ENCODE measurements at places on chromosomes 5 and 9. TPM values are rescaled to one million over a fixed set of nuclear protein-coding genes. Genes with fewer than 3 reads are reported as not detected.

GRCh38 chr9:21385131-21385670 is at the start of gene IFNA2:
Gene IFNA2 (minus strand): TSS chr9:21385398. CDS start chr9:21385329, 69 bp downstream.
- no peak for DNase-seq

GRCh38 chr9:132487351-132487791 is 77.4 kb downstream of the CFAP77 start:
- no peak for DNase-seq

- no peak for DNase-seq
These were observed 43.1 kb downstream of the LHX2 start for GRCh38 chr9:124054582-124055227.

- DNase-seq = no peak
These were observed 39.6 kb upstream of the CEP78 start for GRCh38 chr9:78196258-78196657.

DNA sequence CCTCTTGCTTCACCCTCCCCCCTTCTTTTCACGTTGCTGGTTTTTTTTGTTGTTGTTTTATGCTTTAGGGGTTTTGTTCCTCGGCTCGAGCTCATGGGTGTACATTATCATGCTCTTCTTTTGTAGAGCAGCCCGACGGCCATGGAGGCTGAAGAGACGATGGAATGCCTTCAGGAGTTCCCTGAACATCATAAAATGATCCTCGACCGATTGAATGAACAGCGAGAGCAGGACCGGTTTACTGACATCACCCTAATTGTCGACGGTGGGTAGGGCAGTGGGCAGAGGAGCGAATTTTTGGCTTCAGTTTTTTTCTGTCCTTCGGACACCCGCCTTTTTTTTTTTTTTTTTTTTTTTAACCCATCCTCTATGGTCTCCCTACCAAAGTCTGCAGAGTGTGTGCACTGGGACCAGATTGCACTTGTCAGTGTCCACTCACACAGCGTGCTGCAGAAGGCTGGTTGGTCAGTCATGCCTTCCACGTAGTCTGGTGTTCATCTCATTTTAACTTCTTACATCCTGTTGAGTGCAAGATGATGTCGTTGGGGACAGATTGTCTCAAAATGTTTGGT is 1.3 kb downstream of the ZNF131 start:
- DNase-seq = peak; percentile 38

- DNase-seq = no peak
These were observed 151.5 kb upstream of the NR3C1 start for GRCh38 chr5:143554918-143555477.

GRCh38 chr5:160667160-160667559 is 184.9 kb downstream of the ATP10B start:
- DNase-seq = no peak

DNA sequence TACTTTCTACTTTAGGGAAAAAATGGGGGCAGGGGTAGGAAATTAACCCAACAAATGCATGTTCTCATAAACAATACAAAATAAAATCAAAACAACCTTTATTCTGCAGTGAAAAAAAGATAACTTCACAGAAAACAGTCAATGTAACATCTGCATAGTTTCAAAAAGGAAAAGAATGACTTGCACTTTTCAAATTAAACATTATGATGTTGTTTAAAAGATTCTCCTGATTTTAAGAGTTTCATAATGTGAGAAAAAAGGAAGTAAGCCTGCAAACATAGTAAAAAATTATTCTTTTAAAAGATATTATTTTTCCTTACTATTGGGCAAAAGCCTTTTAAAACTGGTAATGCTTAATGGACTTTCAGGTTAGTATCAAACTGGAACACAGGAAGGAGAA is 7.6 kb downstream of the C9orf72 start:
- DNase-seq = no peak

DNA sequence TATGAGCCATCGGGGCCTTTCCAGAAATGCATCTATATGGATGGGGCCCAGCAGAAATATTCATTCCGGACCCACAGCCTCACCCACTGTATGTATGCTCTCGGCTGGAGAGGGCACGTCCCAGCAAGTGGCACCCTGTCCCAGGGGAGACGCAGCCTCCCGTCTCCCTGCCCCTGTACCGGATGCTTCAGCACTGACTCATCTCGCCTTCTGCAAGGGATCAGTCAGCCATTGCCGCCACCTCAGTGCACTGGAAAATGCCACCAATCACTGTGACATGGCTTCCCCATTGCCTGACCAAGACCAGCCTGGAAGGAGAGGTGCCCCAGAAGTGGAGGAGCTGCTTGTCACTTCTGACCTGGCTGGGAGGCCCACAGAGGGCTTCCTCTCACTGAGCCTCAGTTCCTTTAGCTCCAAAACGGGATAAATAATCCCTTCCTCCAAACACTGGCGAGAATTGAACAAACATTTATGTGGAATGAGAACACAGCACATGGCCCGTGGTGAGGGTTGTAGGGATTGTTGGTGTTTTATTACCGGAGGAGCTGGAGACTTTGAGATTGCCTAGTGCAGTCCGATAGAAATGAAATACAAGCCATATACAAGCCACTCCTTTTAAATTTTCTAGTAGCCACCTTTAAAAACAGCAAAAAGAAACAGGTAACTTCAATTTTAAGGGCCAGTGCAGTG is 43.9 kb upstream of the ORM1 start:
- no peak for DNase-seq

- DNase-seq = peak; percentile 83
These were observed 19.7 kb downstream of the LCP2 start for GRCh38 chr5:170277867-170278281.

DNA sequence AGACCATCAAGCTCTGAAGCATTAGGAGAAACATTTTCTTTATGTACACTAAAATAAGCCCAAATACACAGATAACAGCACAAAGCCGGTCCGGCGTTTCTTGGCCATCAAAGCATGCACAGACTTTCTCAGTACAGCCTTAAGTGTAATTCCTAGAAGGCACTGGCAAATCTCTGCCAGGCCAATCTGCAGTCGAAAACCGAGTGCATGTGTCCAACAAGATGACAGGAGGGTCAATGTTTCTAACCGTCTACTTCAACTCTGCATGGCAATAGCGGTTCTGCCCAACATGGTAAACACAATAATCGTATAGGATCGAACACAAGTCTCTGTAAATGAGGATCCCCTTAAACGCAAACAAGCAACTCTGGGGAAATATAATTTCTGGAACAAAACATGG is 1.1 kb downstream of the ARL15 start:
- DNase-seq = peak; percentile 33

DNA sequence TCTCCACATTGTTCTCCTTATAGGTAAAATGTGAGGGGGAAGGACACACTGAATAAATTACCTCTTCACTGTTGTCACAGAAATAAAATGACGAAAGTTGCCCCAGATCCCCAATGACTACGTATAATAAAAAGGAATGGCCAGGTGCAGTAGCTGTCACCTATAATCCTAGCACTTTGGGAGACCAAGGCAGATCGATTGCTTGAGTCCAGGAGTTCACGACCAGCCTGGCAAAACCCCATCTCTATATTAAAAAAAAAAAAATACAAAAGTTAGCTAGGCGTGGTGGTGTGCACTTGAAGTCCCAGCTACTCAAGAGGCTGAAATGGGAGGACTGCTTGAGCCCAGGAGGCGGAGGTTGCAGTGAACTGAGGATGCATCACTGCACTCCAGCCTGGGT is 82.2 kb upstream of the APC start:
- no peak for DNase-seq

DNA sequence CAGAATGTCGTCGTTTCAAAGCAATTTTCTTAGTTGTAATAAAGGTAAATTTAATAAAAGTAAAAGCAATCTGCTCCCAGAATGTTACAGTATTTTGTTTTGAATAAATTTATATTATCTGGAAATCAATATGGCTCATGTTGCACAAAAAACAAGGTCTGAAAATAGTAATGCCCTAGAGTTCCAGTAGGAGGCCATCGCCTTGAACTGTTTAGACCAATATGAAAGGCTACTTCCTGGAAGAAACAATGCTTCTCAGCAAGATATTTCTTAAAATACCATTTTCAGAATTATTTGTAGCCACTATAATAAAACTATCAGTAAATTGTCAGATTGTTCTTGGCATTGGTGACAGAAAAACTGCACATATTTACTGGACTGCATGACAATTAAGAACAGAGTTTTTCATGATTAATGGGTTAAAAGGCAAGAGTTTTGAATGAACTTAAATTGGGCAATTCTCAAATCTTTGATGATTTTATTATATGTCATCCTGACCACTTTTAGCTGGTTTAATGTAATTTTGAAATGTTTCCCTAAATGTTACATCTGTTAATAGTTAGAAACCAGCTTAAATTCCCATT is 153.2 kb downstream of the COMMD10 start:
- DNase-seq = no peak

DNA sequence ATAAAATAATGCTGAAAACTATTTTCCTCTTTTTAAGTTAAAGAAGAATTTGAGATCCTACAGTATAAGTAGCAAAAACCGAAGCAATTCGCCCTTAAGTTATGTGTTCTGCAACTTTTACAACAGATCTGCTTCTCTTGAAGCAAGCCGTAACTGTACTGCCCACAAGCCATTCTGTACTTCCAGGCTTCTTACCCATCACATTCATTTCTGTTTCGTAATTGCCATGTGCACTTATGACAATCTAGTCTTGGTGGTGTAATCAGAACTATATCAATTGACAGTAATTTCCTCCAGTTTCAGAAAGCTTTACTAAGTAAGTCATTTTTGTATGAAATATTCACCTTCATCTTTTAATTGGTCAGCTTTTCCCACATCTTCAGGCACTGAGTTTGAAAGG is 13.8 kb downstream of the SGTB start:
- no peak for DNase-seq

GRCh38 chr9:137550231-137550621 is at the start of gene PNPLA7:
Gene PNPLA7 (minus strand): TSS chr9:137550402. CDS start chr9:137550197, 205 bp downstream.
- peak; percentile 97 for DNase-seq

DNA sequence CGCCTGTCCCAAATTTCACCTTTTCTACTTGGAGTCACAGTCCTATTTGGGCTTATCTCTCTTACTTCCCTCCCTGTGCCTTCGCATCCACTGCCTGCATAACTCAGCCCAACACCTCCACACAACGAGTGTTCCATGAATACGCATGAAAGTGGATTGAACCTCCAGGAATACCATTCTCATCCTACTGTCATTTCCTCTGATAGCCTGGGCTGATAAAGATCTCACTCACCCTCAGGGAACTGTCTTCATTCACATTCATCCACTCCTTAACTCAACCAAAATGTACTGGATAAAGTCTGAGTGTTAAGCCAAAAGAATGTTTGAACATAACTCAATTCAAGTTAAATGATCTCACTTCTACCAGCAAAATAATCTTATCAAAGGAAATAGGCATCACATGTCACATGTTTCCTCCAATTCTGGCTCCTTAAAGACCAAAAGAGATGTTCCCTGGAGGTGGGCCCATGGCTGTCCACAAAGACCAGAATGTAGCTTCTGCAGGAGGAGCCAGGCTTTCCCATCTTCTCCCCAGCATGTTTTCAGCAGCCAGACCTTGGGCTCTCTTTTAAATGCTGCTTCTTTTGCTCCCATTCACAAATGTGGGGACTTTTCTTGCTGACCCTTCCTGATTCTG is 28.4 kb upstream of the TRIO start:
- DNase-seq = no peak

- no peak for DNase-seq
These were observed 76.5 kb upstream of the ATG10 start for GRCh38 chr5:81895307-81895706.

DNA sequence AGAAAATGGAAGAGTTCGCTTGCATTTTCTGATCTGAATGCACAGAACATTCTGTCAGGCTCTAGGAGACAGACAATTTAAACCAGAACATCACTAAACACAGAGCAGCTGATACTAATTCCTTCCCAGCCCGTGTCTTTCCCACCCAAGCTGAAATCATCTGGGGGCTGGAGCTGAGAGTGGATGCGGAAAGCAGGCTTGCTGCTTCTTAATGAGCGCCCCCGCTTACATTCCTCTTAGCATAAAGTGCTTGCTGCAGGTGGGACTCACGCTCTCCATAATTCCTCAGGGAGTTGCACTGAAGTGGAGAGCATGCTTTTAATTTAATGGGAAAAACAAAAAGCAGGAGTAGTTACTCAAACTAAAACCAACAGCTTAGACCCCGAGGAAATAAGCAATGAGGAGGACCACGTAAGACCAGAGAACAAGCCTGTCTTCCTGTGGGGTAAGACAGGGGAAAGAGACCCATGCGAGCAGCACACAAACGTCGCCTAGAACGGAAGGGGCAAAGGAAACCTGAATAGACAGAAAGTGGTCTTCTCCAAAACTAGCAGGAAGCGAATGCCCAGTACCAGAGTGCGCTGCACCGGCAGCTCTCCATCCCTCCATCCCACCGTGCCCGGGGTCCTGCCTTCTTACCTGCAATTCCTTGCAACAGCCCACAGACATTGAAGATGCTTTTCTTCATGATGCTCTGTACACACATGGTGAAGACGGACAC is 139.3 kb downstream of the LHFPL2 start:
- DNase-seq = no peak

GRCh38 chr5:80738466-80738865 is 83.7 kb upstream of the DHFR start:
- no peak for DNase-seq

GRCh38 chr9:5629312-5630080 is 589 bp downstream of the RIC1 start:
- DNase-seq = peak; percentile 36

DNA sequence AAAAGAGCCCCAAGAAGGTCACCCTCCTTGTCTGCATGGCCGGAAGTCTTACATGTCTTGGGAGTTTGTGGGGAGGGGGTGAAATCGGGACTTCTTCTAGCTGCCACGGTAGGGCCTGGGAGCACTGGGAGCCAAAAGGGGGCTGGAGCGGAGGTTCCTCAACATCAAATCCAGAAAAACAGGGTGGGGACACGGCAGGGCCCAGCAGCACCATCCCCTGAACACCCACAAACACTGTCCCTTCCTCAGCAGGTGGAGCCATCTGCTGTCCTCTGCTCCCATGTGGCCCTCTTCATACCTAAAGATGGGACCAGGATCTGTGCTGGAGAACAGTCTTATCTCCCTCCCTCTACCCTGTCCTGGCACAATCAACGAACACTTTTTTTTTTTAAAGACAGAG is 2.7 kb downstream of the TERT start:
- no peak for DNase-seq

The FBP1 gene
- total RNA-seq = 21.2 TPM

The POU5F2 gene
- 6.0 TPM for total RNA-seq

The ENTREP1 gene
- 88.1 TPM for total RNA-seq

The TSSK1B gene
- total RNA-seq = 0.40 TPM

The MLLT3 gene
- total RNA-seq = 45.0 TPM

The GPR151 gene
- not detected for total RNA-seq

The PAEP gene
- not detected for total RNA-seq

The PCA3 gene
- total RNA-seq = not detected

The OR1J2 gene
- not detected for total RNA-seq

The CLPTM1L gene
- 215 TPM for total RNA-seq
